Pons (tissue), 1 donor: ENCODE measurements at places on chromosomes 1 and 21.

DNA sequence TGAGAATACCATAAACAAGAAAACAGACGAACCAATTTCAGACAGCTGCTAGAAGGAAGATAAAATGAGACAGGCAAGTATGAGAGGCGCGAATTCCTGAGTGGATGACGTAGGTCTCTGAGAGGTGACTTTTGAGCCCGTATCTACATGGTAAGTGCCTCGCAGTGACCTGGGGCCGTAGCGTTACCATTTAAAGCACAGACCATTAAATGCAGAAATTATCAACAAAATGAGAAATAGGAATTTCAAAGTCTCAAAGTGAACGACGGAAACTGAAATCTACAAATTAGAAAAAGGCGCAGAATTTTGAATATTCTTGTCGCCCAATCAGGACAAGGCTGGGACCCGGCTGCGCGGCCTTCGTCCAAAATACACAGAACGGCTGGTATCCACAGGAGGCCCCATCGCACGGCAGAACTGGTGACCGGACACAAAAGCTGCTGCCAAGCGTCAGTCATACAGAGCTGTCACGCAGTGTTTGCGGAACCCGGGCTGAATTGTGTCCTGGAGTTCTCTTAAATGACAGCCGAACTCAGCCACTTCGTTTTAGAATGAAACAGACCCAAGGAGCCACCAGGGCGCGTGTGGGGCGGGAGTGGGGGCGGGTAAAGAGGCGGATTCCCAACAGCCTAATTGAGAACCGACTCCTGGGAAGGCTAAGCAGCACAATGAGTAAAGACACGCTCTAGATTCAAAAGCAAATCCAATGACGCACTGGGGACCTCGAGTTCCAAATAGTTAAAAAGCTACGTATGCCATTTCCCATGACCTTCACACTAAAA is 13.8 kb upstream of the BOLA1 start:
- DNase-seq, result peak; percentile 81

GRCh38 chr1:115717541-115717940 is 51.0 kb downstream of the CASQ2 start:
- DNase-seq, result peak; percentile 8

- DNase-seq, result no peak
Observed at GRCh38 chr1:180912211-180912800, 391 bp upstream of the KIAA1614 start.

DNA sequence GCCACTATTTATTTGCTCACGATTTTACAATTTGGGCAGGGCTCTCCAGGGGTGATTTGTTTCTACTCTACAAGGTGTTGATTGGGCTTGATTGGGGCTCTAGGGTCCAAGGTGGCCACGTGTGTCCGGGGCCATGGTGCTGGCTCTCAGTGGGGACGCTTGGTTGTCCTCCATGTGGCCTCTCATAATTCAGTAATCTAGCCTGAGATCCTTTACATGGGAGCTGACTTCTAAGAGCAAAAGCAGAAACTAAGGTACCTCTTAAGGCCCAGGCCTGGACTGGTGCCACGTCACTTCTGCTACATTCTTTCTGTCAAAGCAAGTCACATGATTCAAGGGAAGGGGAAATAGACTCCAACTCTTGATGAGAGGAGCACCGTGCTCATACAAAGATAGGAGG is 8.1 kb upstream of the PSRC1 start:
- DNase-seq, result peak; percentile 88

- no peak for DNase-seq
Observed at GRCh38 chr1:232548691-232549090, 81.2 kb downstream of the SIPA1L2 start.

- no peak for DNase-seq
Observed at GRCh38 chr1:21258331-21259134, 31.7 kb downstream of the ECE1 start.

DNA sequence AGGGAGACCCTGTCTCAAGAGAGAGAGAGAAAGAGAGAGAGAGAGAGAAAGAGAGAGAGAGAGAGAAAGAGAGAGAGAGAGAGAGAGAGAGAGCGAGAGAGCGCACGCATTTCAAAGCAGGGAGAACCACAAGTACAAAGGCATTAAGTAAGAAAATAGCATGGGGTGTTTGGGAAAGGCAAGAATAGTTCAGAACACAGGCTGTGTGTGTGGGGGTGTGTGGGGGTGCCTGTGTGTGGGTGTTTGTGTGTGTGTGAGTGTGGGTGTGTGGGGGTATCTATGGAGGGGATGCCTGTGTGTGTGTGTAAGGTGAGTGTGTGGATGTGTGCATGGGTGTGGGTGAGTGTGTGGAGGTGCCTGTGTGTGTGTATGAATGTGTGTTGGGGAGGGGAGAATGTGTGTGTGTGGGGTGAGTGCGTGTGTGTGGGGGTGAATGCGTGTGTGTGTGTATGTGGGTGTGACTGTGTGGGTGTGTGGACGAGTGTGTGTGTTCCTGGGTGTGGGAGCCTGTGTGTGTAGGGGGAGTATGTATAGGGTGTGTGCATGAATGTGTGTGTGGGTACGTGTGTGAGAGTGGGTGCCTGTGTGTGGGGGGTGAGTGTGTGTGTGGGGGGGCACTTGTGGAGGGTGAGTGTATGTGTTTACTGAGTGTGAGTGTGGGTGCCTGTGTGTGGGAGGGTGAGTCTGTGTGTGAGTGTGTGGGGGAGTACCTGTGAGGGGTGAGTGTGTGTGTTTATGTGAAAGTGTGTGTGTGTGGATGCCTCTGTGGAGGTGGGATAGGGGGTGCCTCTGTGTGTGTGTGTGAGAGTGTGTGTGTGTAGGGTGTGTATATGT is 19.1 kb upstream of the HDAC1 start:
- DNase-seq, result no peak

GRCh38 chr1:121587777-121588176 is 403.0 kb downstream of the SRGAP2C start:
- DNase-seq, result no peak

- peak; percentile 28 for DNase-seq
Observed at GRCh38 chr1:44347280-44347679, 7.8 kb downstream of the ERI3 start.

GRCh38 chr1:29703596-29704370 is 467.5 kb downstream of the PTPRU start:
- peak; percentile 31 for DNase-seq

GRCh38 chr1:224507771-224508523 is 73.3 kb upstream of the WDR26 start:
- no peak for DNase-seq

DNA sequence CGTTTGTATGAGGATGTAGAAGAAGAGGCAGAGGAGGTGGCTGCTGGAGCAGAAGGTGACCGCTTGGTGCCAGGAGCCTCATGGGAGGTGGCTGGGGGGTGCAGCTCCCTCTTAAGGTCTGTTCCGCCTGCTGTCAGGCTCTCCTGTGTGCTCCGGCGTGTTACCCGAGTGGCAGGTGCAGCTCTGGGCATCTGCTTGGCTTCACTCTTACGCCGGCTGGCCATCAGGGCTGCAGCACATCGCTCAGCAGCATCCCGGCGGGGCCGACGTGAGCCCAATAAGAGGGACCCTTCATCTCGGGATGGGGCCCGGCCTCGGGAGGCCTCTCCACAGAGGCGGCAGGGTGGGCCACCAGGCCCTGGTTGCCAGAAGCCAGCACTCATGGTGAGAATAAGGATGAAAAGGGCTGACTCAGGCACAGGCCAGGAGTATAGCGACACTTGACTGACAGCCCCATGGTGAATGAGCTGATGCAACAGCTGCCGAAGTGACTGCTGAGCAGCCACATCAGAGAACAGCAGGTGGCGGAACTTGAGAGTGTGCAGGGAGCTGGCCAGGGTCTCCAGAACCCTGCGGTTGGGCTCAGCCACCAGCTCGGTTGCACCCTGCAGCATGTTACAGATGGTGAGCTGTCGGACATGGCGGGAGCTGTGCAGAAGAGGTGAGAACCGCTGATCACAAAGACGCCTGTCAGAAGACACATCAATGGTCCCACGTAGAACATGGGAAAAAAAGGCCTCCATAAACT is 17.5 kb downstream of the LRRC41 start:
- DNase-seq, result no peak

- DNase-seq, result no peak
Observed at GRCh38 chr1:227734546-227734855, 601 bp downstream of the JMJD4 start.

DNA sequence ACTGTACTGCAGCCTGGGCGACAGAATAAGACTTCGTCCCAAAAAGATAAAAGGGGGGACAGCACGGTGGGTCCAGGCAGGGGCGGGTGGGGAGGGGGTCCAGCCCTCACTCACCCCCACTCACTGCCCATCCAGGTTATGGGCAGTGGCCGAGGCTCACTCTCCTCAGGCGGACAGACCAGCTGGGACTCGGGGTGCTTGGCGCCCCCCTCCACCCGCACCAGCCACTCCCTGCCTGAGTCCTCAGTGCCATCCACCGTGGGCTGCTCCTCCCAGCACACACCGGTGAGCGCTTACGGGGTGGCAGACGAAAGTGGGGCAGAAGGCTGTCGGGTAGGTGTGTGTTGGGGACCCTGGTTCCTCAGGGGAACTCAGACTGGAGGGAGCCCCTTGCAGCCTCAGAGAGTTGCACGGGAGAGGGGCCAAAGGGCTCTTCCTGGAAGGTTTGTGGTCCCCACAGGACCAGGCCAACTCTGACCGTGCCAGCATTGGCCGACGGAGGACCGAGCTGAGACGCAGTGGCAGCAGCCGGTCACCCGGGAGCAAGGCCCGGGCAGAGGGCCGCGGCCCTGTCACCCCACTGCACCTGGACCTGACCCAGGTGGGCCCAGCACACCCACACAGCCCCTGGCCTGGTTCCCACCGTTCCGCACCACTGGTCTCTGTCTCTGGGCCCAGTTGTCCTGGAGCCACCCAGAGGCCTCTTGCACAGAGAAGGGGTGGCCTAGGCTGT is 6.6 kb downstream of the PLEKHN1 start:
- no peak for DNase-seq
